ENCODE measurements at places on chromosomes 4 and X.

DNA sequence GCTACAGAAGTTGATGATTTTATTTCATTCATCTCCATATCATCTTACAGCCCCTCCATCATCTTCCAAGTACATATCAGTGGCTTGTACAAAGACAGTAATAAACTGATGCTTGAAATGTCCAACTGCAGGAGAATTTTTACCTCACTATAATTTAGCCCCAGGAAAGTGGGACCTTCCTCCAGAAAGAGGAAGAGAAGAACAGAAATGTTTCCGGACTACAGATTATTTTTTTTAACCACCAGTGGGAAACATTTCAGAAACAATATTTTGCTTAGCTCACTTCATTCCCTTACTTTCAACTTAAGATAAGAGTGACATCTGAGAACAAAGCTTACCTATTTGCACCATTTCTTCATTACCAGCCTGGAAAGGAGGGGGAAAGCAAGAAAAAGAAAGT is 2.0 kb downstream of the ADAMTS3 start:
- DNase-seq, result no peak

GRCh38 chr4:111921714-111922113 is 223.5 kb upstream of the FAM241A start:
- no peak for DNase-seq

- no peak for DNase-seq
Observed at GRCh38 chr4:94396984-94397383, 54.3 kb upstream of the HPGDS start.

DNA sequence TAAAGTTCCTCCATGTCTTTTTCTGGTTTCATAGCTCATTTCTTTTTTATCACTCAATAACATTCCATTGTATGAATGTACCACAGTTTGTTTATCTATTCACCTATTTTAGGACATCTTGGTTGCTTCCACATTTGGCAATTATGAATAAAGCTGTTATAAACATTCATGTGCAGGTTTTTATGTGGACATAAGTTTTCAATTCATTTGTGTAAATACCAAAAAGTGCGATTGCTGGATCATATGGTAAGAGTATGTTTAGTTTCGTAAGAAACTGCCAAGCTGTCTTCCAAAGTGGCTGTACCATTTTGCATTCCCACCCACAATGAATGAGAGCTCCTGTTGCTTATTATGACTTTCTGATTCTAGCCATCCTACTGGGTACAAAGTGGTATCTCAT is 36.3 kb upstream of the ZFX start:
- no peak for DNase-seq

- peak; percentile 78 for DNase-seq
Observed at GRCh38 chr4:139266583-139267257, 13.3 kb downstream of the MGARP start.

GRCh38 chrX:119669424-119670037 is 23.4 kb downstream of the SEPTIN6 start:
- DNase-seq, result no peak

- no peak for DNase-seq
Observed at GRCh38 chr4:88995874-88996273, 61.1 kb downstream of the FAM13A start.

GRCh38 chr4:5209862-5210261 is 158.6 kb downstream of the STK32B start:
- no peak for DNase-seq

GRCh38 chr4:53937327-53937726 is 127.1 kb downstream of the CHIC2 start:
- DNase-seq, result no peak

- peak; percentile 83 for DNase-seq
Observed at GRCh38 chr4:3201718-3202702, 46.9 kb upstream of the MSANTD1 start.

- DNase-seq, result no peak
Observed at GRCh38 chr4:5568931-5569330, 139.4 kb downstream of the EVC2 start.

- DNase-seq, result no peak
Observed at GRCh38 chr4:139279760-139280620, at the start of gene MGARP. TSS of gene MGARP (minus strand) at chr4:139280225. CDS start at chr4:139280158, 67 bp downstream.

GRCh38 chrX:109619771-109620170 is 5.2 kb downstream of the KCNE5 start:
- no peak for DNase-seq

- no peak for DNase-seq
Observed at GRCh38 chrX:154599531-154599930, 14.6 kb downstream of the CTAG1A start.

DNA sequence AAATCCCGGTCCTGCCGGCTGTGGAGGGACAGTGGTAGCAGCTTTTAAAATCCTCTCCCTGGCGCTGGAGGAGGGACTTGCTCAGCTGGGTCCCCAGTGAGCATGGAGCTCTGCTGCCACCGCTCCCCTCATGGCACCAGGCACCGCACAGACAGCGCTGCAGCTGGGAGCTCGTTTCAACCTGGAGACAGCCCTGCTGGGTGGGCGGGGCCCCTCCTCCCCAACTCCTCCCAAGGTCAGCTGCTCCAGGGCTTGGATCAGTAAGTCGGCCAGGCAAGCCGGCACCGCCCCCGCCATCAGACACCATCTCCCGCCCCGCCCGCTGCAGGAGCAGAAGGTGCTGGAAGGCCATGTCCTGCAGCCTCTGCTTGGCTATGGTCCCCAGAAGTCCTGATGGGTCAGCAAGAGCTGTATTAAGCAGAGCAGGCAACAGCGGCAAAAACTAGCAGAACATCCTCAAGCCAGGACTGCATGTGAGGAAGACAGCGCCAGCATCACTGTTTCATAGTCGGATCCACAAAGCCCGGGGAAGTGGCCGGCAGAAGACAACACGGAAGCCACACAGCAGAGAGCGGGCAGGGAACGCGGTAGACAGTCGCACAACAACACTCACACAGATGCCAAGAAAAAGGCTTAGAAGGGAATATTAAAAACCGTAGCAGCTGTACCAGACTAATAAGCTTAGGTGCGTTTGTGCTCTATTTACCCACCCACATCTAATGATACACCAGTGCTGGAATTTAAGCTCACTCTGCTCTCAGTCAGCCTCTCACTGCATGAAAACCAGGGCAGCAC is 16.2 kb downstream of the ZFYVE28 start:
- DNase-seq, result no peak

- no peak for DNase-seq
Observed at GRCh38 chrX:85024044-85024443, 20.4 kb downstream of the APOOL start.

GRCh38 chr4:16199093-16199492 is 27.2 kb downstream of the TAPT1 start:
- DNase-seq, result no peak

DNA sequence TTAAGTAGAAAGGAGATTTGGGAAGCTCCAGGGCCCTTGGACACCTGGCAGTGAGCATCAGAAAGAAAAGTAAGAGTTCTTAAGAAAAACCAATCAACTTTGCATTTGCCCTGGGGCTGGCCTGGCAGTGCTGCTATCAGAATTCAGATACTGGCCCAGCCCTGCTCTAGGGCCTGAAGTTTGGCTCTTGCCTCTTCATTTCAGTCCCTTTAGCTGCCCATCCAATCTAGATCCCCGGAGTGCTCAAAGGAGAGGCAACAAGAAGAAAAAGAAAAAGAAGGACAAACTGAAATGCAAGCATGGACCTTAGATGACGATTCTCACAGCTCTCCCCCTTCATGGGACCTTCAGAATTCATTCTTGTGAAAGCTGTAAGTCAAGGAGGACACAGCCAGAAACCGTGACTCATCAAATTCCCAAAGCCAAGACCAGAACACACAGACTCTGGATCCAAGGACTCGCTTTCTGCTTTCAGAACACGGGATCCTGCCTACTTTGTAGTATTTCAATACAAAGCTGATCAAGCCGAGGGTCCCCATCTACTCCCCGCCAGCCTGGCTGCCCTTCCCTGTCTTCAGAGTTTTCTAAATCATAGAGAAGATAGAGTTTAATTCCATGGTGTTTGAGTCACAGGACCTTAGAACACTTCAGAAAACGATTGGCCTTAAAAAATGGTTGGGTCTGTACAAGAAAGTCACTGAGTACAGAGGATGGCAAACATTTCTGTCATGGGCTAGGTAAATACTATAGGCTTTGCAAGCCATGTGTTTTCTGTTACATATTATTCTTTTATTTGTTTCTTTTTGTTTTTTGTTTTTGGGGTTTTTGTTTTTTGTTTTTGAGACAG is 103.7 kb downstream of the RBM47 start:
- no peak for DNase-seq

GRCh38 chr4:34138385-34138784 is 2105.9 kb downstream of the ARAP2 start:
- no peak for DNase-seq

- DNase-seq, result no peak
Observed at GRCh38 chr4:61149278-61149677, 50.8 kb upstream of the ADGRL3 start.

GRCh38 chr4:97987019-97987648 is 156.1 kb downstream of the STPG2 start:
- no peak for DNase-seq

- no peak for DNase-seq
Observed at GRCh38 chr4:86957215-86957614, 22.4 kb downstream of the AFF1 start.

DNA sequence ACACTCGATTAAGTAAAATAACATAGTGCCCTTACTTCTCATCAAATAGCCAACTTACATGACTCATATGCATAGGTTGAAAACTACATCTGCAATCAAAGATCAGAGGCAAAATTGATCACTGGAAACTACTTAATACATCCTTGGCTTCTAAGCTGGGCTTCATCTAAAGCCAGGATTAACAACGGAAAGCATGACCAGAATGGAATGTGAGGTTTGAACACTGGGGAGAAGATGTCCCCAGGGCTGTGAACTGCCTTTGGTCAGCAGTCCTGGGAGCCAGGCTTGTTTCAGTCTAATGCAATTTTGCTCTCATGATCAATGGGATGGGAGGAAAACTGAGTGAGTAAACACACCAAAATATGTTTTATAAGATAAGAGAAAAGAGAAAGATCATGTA is 192.5 kb upstream of the TTC29 start:
- DNase-seq, result no peak

DNA sequence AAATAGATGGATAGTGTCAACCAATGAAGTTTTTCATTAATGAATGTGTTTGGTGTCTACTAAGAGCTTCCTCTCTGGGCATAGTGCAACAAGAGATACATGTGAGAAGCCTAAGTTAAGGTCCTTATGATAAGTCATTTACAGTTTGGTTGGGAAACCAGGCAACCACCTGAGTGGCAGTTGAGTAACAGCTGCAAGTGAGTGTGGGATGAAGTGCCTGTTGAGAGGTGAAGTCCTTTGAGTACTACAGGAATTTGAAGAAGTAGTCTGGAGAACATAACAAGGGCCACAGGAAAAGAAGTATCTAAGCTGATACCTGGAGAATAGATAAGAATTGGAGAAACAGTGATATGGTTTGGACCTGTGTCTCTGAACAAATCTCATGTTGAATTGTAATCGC is 48.5 kb upstream of the FRMPD4 start:
- DNase-seq, result no peak

DNA sequence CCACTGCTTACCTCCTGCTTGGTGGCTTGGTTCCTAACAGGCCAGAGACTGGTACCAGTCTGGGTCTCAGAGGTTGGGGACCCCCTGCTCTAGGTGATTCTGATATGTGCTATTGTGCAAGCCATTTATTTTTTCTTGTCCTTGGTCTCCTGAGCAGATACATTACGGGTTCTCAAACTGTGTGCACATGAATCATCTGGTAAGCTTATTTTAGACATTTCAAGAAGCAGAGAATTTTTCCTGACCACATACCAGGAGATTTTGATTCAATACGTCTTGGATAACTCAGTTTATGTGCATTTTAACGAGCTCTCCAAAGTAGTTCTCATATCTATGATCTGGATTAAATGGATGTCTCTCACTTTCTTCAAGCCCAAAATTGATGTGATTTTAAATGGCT is 77.2 kb downstream of the FHIP1A start:
- no peak for DNase-seq

DNA sequence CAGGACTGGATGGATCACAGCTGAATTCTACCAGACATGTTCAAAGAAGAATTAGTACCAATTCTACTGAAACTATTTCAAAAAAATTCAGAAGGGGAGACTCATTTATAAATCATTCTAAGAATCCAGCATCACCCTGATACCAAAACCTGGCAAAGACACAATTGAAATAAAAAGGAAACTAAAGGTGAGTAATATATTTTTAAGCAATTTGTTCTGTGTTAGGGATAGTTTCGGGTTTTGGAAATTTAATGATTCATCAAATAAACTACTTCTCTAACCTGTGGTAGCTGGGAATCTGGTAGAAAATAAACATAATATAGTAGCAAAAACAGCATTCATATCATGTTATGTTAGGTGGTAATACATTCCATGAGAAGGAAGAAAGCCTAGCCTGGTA is 662.2 kb upstream of the BOD1L1 start:
- no peak for DNase-seq

DNA sequence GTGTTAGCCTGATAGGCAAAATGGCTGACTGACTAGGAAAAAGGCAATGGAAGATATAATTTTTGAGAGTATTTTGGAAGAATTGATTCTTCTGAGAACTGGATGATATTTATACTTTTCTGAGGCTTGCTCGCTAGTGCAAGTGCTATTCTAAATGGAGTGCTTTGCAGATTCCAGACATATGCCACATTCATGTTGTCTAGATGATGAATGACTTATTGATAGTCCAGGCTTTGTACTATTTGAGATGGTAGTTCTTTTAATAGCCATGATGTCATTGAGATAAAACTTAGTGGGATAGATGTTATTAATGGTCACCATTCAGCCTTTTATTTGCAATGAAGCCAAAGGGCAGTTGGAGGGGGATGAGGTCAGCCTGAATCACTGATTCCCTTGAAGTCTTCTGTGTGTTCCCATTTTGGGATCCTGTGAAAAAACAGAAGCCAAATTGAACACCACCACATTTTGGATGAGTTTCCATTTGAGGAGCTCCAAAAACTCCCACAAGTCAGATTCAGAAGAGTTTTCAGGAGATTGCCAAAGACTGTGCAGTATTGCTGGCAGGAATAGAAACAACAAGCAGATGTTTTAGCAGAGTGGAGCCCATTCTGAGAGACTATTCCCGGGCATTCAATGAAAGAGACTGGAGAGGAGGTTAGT is 184.1 kb downstream of the IL1RAPL2 start:
- DNase-seq, result no peak

GRCh38 chrX:134670134-134670924 is 12.1 kb upstream of the PLAC1 start:
- no peak for DNase-seq

GRCh38 chr4:1044469-1045192 is 33.2 kb downstream of the FGFRL1 start:
- no peak for DNase-seq

GRCh38 chr4:139484783-139485311 is 30.9 kb downstream of the RAB33B start:
- no peak for DNase-seq
